ENCODE measurements at places on chromosomes 13 and 19. TPM values are rescaled to one million over a fixed set of nuclear protein-coding genes. Genes with fewer than 3 reads are reported as not detected.

SHD gene
- total RNA-seq, result not detected

LPAR6 gene
- 55.0 TPM for total RNA-seq

DNA sequence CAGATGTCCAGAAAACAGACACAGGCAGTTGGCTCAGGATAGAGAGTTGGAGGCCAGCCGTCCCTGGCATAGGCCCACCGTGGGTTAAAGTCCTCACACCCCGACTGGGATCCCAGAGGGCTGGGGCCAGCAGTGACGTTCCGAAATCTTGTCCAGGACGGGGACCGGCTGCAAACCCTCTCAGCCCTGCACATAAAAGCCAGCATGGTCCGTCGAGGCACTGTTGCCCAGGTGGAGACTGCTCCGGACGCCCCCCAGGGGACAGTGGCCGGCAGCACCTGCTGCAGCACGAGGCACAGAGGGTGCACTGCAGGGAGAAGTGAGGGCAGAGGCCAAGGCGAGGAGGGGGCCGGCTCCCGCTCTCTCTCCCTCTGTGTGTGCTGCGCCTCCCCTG is 4.3 kb upstream of the IFNL2 start:
- DNase-seq, result peak; percentile 43

C1QTNF9 gene
- 2.4 TPM for total RNA-seq

ZNF761 gene
- 10.4 TPM for total RNA-seq

GRCh38 chr13:99941086-99941485 is 30.5 kb downstream of the ZIC5 start:
- no peak for DNase-seq

DNA sequence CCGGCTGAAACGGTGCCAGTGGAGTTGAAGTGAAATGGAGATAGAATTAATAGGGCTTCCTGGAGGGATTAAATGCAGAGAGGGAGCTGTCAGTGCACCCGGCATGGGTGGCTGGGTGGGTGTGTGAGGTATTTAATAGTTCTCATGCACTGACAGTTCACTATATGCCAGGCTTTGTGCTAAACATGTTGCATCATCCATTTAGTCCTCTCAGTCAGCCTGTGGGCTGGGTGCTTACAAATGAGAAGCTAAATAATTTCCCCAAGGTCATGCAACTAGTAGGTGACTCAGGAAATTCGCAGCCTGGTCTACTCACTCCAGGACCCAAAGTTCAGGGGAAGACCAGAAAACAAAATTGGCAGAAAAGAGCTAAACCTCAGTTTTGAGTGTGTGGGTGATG is 63.5 kb upstream of the SPATA13 start:
- DNase-seq, result no peak

DNA sequence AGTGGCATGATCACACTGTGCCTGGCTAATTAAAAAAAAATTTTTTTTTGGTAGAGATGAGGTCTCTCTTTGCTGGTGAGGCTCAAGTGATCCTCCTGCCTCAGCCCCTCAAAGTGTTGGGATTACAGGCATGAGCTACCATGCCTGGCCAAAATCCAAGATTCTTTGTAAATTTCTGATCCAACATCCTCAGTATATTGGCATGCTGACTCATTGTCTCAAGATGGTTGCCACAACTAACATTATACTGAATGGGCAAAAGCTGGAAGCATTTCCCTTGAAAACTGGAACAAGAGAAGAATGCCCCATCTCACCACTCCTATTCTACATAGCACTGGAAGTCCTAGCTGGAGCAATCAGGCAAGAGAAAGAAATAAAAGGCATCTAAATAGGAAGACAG is 100.0 kb downstream of the KLF5 start:
- no peak for DNase-seq

MCF2L gene
- total RNA-seq, result 64.1 TPM

- DNase-seq, result no peak
Measured at GRCh38 chr13:107069108-107069776, 501.3 kb upstream of the ARGLU1 start.

- DNase-seq, result no peak
Measured at GRCh38 chr19:35013820-35014754, 14.0 kb downstream of the GRAMD1A start.

All from sciatic nerve (tissue), 2 donors.